ENCODE measurements at places on chromosomes 6 and 20.

- DNase-seq: no peak
Measured at GRCh38 chr20:25061821-25062530, 4.0 kb upstream of the ACSS1 start.

DNA sequence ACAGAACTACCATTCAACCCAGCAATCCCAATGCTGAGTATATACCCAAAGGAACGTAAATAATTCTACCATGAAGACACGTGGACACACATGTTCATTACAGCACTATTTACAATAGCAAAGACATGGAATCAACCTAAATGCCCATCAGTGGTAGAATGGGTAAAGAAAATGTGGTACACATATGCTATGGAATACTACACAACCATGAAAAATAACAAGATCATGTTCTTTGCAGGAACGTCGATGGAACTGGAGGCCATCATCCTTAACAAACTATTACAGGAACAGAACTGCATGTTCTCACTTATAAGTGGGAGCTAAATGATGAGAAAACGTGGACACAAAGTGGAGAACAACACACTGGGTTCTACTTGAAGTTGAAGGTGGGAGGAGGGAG lies 22.4 kb upstream of the ELOVL4 start:
- DNase-seq: no peak

GRCh38 chr6:10256113-10256690 lies 158.7 kb downstream of the TFAP2A start:
- no peak for DNase-seq

- no peak for DNase-seq
Measured at GRCh38 chr6:3578981-3579380, 122.1 kb upstream of the SLC22A23 start.

GRCh38 chr6:87382861-87383260 lies 24.9 kb upstream of the CFAP206 start:
- DNase-seq: no peak

Measured in BJ (cell line).